Right renal cortex interstitium (tissue), 3 donors: ENCODE measurements at places on chromosomes 2 and 18. TPM values are rescaled to one million over a fixed set of nuclear protein-coding genes. Genes with fewer than 3 reads are reported as not detected.
A peak's percentile ranks its signal among the peaks of the same experiment; 100 is the strongest.

The EFR3B gene
- 5.2 TPM for polyA plus RNA-seq

- DNase-seq: no peak
These were observed 33.5 kb downstream of the CUL3 start for GRCh38 chr2:224551693-224552092.

DNA sequence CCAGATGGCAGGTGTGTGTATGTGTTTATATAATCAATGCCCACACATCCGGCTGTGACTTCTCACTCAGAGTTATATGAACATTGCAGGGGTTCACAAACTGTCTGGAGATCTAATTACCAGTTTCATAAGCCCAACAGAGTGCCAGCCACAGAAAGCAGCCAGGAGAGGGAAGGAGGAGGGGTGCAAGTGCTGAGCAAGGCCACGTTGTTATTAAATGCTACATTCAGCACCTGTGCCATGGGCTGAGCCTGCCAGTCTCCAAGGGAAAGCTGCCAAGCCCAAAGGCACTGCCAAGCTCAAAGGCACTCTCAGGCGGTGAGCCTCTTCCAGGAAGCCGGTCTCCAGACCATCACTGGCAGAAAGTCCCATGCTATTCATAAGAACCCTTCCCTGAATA, 17.4 kb downstream of the XDH start:
- DNase-seq: no peak

- DNase-seq: no peak
These were observed 199.0 kb downstream of the EIPR1 start for GRCh38 chr2:3178578-3179031.

GRCh38 chr18:5542515-5543035, 1.2 kb downstream of the EPB41L3 start:
- DNase-seq: peak; percentile 23

DNA sequence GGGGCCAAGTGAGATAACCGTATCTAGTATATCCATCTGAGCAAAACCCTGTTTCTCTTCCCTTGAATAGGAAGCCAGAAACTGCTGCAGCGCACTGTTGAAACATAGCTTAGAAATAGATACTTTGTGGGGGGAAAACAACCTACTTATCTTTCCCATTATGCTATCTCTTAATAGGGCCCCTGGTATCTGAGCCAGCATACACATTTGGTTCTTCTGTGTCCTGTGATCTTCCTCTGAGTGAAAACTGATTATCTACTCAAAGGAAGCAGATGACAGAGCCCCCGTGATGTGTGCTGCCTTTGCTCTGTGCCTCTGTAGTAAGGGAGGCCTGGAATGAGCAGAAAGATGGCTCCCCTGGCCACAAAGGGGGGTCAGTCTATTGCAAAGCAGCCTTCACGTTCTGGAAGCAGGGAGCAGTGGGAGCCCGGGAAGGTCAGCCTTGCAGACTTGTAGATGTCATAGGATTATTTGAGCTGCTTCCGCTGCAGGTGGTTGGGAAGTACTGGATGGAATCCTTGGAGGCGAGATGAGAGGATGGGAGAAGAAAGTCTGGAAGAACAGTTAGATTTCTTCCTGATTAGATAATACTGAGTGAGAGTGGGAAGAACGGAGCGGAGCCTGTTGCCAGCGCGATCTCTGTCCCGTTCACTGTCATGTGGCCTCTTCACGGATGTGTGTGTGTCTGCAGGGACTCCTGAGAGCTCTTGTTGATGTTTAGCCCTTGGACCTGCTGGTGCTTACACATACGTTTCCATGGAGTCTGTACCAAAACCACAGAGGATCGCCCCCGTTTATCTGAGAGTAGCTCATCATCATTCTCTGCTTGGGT, 150.1 kb downstream of the AGAP1 start:
- DNase-seq: no peak

GRCh38 chr2:208657468-208657867, 250.9 kb downstream of the PTH2R start:
- no peak for DNase-seq
